ENCODE measurements at places on chromosomes 4 and X.
A peak's percentile ranks its signal among the peaks of the same experiment; 100 is the strongest.

- DNase-seq, result no peak
These were observed 9.5 kb upstream of the ANKRD50 start for GRCh38 chr4:124722071-124722470.

GRCh38 chr4:95979961-95980876 lies 140.3 kb downstream of the PDHA2 start:
- no peak for DNase-seq

GRCh38 chr4:25862411-25863346 lies at the start of gene SEL1L3:
Gene SEL1L3 (minus strand): TSS chr4:25862988. CDS start chr4:25862836, 152 bp downstream.
- DNase-seq, result peak; percentile 53

DNA sequence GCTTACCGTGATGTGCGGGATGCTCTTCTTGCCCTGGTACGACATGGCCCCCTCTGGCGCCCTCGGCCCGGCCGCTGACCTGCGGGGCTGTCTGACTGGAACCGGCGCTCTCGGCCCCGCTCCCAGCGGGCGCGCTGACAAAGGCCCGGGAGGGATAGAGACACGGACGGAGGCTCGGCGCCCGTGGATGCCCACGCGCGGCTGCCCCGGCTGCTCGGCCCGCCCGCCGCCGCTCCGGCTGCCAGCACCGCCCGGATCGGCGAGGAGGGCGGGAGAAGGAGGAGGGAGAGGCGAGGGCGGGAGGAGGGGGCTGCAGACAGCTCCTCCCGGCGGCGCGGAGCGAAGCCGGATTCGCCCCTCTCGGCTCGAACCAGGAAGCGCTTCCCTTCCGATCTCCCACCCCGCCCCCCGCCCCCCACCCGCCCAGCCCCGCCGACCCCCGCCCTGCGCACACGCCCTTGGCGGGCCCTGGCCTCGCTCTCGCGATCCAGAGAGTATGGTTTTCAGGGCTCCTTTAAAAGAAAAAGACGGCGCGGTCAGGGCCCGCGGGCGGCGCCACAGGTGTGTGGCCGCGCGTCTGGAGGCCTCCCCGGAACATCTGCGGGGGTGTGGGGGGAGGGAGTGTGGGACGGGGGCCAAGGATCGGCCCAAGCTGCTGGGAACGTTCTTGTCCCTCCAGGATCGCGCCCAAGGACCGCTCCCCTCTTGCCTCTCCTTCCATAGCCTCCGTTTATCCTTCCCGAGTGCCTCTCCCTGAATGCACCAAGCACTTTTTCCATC lies 4.5 kb downstream of the CRMP1 start:
- no peak for DNase-seq

DNA sequence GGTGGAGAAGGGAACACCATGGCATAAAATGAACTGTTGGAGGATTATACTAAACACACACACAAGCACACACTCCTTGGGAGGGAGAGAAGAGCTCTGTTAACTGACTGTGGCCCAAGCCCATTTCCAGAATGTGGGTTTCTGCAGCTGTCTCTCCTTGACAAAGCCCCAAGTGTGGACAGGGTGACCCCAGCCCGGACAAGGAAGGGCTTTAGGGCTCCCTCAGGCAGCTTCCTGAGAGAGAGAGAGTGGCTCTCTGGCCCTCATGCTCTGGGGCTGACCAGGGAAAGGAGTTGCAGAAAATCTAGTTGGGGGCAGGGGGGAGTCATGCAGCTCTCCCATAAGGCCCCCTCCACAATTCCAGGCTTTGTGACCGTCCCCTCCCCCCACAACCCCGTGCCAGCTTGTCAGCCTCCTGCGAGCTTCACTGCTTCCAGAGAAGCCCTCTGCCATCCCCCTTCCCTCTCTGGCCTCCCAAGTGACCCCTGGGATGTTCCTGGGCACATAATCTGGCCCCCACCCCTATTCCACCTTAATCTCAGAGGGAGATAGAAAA lies 590 bp downstream of the ARHGEF9 start:
- DNase-seq, result no peak

DNA sequence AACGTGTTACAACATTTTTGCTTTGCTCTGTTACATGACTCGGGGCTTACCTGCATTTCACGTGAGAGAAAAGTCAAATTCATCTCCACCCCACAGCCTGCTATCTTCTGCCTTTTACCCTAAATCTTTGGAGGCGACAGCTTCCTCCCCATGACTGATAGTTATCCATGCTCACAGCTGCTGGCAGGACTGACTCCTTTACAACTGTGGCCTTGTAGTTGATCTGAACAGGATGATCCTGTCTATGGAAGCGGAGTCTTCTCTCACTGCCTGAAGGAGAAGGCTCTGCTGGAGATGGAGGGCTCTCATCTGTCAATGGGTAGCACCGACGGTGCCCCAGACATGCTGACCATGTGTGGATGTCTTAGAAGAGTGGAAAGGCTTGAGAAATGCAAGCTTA lies 151.0 kb downstream of the CBR4 start:
- no peak for DNase-seq

DNA sequence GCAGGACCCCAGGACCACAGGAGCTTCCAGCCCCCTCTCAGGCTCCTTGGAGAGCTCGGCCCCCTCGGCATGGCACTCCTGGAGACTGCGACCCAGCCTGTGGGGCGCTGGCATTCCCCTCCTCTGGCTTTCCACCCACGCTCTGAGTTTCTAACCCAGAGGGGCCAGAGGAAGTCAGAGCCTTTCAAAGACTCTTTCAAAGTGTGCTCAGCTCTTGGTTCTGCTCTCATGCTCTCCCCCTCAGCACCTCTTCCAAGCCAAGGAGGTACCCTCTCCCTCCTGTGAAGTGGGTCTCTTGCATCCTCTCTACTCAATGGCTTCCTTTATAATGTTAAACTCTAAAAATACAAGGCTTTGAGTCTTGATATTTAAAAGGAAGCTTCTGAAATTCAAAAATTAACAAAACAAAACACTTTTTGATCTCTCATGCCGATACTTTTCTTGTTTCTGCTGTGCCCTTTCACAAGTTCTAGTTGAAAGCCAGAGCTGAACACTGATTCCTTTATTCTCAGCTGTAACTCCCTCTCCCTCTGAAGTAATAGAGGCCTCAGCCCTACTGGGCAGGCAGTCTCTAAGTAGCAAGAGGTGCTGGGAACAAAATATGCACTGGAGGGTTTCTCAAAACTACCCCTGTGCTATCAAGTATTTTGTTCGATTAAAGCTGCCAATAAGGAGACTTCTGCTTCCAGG lies 82.8 kb downstream of the NAT8L start:
- no peak for DNase-seq

DNA sequence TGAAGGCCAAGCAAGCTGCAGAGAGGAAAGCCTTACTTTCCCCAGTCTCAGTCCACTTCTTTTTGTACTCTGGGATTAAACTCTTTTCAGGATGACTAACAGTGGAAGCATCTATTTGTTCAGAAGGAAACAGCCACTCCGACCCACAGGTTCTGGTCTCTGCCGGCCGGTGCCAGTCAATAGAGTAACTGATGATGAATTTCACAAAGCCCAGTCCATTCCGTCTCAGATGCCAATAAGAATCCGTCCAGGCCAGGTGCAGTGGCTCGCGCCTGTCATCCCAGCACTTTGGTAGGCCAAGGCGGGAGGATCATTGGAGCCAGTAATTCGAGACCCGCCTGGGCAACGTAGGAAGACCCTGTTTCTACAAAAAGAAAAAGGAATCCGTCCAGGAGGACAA lies 58.5 kb upstream of the HELT start:
- no peak for DNase-seq

- no peak for DNase-seq
These were observed 55.0 kb downstream of the RBM46 start for GRCh38 chr4:154836030-154836429.

GRCh38 chr4:117326091-117326490 lies 240.7 kb upstream of the TRAM1L1 start:
- no peak for DNase-seq
